Hepatocyte (in vitro differentiated cells): ENCODE measurements at places on chromosomes 6 and 20. TPM values are rescaled to one million over a fixed set of nuclear protein-coding genes. Genes with fewer than 3 reads are reported as not detected.

The HLA-DRB1 gene
- polyA plus RNA-seq, result 72.9 and 77.2 TPM in 2 replicates

The TOMM6 gene
- polyA plus RNA-seq, result 211 and 240 TPM in 2 replicates

The OPN5 gene
- polyA plus RNA-seq, result not detected in 2 replicates

The LPA gene
- 0.51 and 0.52 TPM in 2 replicates for polyA plus RNA-seq

The ARFGEF3 gene
- 0.83 and 1.1 TPM in 2 replicates for polyA plus RNA-seq

The OR12D2 gene
- not detected in 2 replicates for polyA plus RNA-seq

The PSORS1C1 gene
- polyA plus RNA-seq, result 3.9 and 4.6 TPM in 2 replicates

The HLA-DQB2 gene
- not detected in 2 replicates for polyA plus RNA-seq

The TSHZ2 gene
- 1.1 and 4.1 TPM in 2 replicates for polyA plus RNA-seq

The SPATA25 gene
- polyA plus RNA-seq, result 0.41 and 1.4 TPM in 2 replicates

The JPH2 gene
- 8.3 and 13.5 TPM in 2 replicates for polyA plus RNA-seq

The STMND1 gene
- 0.39 TPM in 1 of 2 replicates, not detected in the other for polyA plus RNA-seq

The RAET1E gene
- polyA plus RNA-seq, result 0.44 TPM in 1 of 2 replicates, not detected in the other

The PRSS16 gene
- 11.7 and 19.4 TPM in 2 replicates for polyA plus RNA-seq

The SLC22A7 gene
- 18.5 and 40.1 TPM in 2 replicates for polyA plus RNA-seq

The KHDC1L gene
- polyA plus RNA-seq, result 0.61 TPM in 1 of 2 replicates, not detected in the other

The CPXM1 gene
- 66.3 and 82.5 TPM in 2 replicates for polyA plus RNA-seq

The SAMD10 gene
- 11.0 and 11.7 TPM in 2 replicates for polyA plus RNA-seq

- DNase-seq, result no peak
These were observed 3.0 kb downstream of the KCNG1 start for GRCh38 chr20:51019656-51020592.

DNA sequence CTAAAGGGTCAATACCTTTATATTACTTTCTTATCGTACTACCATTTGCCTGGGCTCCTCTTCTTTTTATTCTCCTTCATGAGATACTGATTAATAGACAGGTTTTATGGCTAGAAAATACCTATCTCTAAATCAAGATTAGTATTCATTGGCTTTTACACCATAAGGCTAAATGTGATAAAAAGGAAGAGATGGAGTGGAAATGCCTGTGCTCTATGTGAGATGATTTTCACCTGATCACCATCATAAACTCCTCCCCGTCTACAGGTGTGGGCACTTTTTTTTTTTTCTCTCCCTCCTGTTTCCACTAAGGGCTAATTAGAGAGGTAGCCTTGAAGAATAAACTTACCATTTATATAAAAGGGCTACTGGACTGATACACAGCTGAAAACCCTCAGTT lies at the start of gene GLYATL3:
Gene GLYATL3 (plus strand): TSS at position 301 of the 400 bp plus-strand sequence. CDS start 12,068 bp downstream, outside the sequence.
- no peak for DNase-seq

GRCh38 chr6:100665041-100665380 lies 200.3 kb upstream of the SIM1 start:
- no peak for DNase-seq

- DNase-seq, result no peak
These were observed 207.8 kb downstream of the TTLL2 start for GRCh38 chr6:167532410-167533288.

DNA sequence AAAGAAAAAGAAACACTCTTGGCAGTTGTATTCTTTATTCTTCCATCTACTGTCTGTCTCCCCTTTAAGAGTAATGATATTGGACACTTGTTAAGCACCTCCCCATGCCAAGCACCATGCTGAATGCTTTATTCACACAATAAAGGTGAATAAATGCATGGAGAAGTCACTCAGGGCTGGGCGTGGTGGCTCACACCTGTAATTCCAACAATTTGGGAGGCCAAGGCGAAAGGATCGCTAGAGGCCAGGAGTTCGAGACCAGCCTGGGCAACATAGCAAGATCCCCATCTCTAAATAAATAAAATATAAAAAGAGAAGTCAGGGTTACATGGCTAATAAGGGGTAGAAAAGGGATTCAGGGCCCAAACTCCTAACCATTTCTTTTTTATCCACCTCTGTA lies 32.1 kb downstream of the CEP250 start:
- DNase-seq, result no peak

DNA sequence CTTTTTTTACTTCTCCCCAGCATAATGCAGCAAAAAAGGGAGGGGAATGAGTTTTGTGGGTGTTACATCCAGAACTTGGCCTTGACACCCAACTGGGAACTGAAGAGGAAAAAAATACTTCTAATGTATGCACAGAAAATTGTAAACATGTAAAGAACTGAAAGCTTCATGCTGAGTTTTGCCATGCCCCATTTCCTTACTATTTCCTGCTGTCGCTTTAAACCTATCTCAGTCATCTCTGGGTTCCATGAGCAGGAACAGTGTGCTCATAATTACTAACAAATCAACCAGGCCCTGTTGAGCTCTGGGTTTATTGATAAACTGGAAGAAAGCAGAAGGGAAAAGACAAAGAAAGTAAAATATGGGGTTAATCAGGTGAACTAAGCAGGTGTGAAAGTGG lies 14.2 kb downstream of the TFAP2B start:
- DNase-seq, result no peak

DNA sequence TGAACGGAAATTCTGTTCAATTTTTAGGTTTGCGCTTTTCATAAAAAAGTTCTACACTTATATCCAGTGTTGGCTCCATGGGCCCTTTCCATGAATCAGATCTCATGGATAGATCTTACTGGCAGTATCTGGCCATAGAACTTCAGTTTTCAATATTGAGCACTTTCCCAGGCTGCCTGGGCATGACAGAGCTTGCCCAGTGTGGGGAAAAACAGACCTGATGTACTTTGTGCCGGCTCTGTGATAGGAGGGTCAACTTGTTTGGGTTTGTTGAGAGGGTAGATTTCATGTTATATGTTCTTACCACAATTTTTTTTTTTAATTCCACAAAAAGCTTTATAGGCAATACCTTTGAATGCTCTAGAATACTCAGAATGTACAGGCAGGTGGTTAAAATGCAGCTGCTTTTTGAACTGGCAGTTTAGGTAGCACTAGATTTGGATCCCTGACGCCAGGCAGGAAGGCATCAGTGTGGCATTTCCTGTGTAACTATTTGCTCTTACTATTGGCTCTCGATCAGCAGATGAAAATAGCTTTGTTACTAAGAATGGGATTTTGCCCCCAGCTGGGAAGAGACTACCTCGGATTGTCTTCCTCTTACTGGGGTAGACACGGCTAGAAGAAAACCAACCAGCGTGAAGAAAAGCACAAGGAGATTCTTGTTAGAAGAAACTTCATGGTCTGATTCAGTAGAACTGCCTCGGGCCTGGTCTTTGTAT lies 404.9 kb upstream of the SOX4 start:
- DNase-seq, result no peak

GRCh38 chr6:146904596-146904995 lies 299.6 kb upstream of the STXBP5 start:
- no peak for DNase-seq

- DNase-seq, result no peak
These were observed 1.1 kb upstream of the GLO1 start for GRCh38 chr6:38703949-38704590.

DNA sequence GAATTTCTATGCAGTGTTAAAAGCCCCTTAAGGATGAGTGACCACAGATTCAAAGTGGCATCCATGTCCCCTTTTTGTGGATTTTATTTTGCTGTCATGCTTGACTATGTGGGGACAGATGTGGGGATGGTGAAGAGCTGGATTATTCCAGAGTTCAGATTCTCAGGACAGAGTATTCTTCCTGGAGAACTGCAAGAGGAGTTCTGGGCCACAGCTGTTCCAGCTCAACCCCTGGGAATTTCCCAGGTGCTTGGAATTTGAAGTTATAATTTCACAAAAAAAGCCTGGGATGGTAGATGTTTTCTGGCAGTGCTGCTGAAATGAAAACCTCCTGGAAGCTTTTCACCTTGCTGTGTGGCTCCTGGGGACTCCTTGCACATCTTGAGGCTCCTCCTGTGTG lies 671.8 kb upstream of the MARCKS start:
- no peak for DNase-seq

DNA sequence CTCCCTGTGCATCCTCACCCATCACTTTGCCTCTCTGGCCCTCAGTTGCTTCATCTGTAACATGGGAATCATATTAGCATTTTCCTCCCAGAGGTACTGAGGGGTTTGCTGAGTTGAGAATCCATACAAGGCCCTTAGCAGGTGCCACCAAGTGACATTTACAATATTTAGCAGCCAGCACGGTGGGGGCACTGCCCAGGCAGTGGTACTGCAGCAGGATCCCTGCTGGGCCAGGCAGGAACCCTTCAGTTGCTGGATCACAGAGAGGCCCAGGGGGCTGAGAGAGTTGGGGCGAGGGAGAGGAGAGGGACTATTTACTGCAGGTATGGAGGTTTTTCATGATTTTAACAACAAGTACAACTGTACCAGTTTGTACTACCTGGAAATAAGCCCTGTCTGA lies 65.9 kb downstream of the CDH22 start:
- DNase-seq, result no peak

- DNase-seq, result peak; percentile 76
These were observed 54.9 kb downstream of the TAF4 start for GRCh38 chr20:62010551-62011402.

- DNase-seq, result no peak
These were observed 257.6 kb downstream of the HDGFL1 start for GRCh38 chr6:22826961-22827360.

- DNase-seq, result no peak
These were observed 83.3 kb upstream of the BHLHE23 start for GRCh38 chr20:63090052-63090451.

DNA sequence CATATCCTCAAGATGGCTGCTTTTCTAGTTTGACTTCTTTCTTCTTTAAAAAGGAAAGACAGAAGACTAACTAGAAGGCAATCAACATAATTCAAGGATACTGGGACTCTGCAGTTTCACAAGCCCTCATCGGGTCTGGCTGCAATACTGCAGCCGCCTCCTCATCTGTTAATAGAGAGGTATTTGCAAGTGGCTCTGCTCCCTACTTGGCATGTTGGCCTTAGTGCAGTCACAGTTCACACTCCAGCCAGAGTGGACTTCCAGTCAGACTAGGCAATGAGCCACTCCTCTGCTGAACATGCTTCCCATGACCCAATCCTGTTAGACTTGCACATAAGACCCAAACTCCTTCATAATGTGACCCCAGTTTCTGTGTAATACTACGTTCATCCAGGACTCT lies 141.9 kb upstream of the ENPP5 start:
- DNase-seq, result no peak

DNA sequence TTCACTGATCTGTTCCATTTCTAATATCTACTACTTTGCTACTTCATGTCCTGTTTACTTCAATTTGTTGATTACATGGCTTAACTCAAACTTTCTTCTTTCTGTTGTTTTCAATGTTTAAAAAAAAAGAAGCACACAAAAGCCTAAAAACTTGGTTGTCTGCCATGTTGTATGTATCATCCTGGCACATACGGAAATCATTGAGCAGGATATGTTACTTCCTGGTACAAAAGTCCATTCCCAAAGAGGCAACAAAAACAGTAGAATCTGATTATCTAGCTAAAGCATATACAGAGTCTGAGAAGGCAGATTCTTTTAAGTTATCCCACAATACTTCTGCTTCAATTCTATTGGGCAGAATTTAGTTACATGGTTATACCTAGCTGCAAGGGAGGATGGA lies 14.5 kb upstream of the COL12A1 start:
- no peak for DNase-seq

DNA sequence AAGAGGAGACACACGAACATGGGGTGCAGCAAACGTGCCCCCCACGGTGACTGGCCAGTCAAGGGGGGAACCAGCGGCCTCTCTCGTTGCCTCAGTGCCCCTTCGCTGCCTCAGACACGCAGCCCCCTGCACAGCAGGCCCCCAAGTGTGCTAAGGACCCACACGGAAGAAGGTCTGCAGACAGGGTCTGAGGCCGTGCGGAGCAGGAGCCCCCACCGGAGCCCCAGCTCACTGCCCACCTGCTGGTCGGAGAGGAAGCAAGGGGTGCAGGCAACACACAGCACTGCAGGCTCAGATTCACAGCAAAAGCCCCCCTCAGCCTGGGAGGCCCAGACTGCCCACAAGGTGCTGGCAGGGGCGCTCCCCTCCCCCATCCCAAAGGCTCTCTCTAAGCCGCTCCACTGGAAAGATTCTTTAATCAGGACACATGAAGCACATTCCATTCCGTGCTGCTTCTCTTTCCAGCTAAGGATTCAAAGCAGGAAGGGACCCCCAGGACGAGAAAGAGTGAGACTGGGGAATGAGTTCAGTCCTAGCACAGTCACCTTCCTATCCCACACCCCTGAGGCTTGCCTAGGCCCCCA lies 105.1 kb downstream of the SLC23A2 start:
- DNase-seq, result no peak

GRCh38 chr6:150207931-150208570 lies 65.2 kb downstream of the PPP1R14C start:
- DNase-seq, result no peak

DNA sequence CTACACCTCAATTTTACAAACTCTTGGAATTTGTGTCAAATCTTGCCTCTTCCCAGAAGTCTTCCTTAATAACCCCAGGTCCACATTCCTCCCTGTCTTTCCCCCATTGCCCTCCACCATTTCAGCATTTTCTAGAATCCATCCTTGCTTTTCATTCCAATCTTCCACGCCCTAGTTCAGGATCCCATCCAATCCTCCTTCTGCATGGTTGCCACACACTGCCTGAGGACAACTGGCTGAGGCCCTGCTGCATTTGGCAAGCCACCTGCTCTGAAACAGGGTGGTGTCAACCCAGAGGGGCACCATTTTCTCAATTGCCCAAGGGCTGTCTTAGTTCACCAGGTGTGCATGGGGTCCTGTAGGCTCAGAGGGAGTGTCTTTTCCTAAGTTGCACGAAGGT lies 37.9 kb upstream of the RFPL4B start:
- DNase-seq, result no peak

DNA sequence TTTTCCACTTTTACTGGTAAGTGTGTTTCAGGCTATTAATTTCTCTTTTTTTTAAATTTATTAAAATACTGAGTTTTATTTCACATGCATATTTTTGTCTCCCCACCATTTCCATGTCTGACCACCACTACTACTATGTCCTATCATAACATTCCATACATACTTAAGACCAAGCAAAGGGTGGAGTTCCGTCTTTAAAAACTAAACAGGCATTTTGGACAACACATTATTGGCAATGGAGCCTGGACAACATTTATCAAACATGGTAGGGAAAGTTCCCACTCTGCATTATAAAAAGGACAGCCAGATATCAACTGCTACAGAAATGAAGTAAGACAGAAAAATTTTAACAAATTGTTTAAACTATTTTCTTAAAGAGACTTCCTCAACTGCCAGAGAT lies 91.9 kb downstream of the LMBRD1 start:
- no peak for DNase-seq

DNA sequence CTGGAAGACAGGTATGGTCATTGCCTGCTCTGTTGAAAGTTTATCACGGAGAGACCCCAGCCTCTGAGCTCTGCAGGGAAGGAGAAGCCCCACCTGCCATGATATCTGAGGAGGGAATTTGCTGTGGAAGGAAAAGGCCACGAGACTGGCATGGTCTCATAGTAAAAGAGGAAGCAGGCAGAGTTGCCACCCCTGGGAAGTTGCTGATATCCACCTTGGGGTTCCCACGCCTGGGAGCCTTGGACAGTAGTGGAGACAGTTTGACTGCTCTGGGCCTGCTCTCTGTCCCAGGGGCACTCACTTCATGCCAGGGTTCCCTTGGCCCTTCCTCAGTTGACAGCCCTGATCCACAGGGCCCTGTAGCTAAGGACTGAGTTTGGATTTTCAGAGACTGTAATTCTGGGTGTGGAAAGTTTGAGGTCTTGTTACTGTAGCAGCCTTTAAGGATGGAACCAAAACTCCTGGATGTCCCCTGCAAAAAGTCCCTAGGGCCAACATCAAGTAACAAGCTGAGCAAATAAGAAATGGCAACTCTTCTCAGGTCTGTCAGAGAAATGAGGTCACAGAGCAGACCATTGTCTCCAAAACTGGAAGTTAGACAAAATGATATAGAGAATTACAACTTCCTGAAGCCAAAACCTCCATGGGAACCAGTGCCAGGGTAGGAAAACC lies 6.9 kb upstream of the SIRPB1 start:
- peak; percentile 1 for DNase-seq

- peak; percentile 52 for DNase-seq
These were observed 6.6 kb upstream of the CCR6 start for GRCh38 chr6:167116109-167116837.
